Activated naive CD8-positive, alpha-beta T cell treated with anti-CD3 and anti-CD28 coated beads, Interleukin-2, amount 50 U/mL, for 16 hours (primary cell): ENCODE measurements at places on chromosomes 3 and 15.

- no peak for DNase-seq
Observed at GRCh38 chr15:90234096-90234988, at the start of gene GDPGP1. Gene GDPGP1, plus strand, starts transcription at chr15:90234209. Its CDS starts 6,700 bp downstream, at chr15:90240909.

GRCh38 chr3:141234283-141234682, 2.7 kb downstream of the PXYLP1 start:
- DNase-seq, result no peak

- DNase-seq, result no peak
Observed at GRCh38 chr3:806006-806405, 286.8 kb upstream of the CNTN6 start.

GRCh38 chr3:141020143-141020830, 30.9 kb upstream of the SPSB4 start:
- DNase-seq, result no peak

GRCh38 chr3:58666683-58667082, at the start of gene FAM3D:
Gene FAM3D, minus strand, starts transcription at chr3:58666774. Its CDS starts 11,211 bp downstream, at chr3:58655563.
- no peak for DNase-seq

GRCh38 chr3:149021830-149022229, 30.5 kb downstream of the GYG1 start:
- DNase-seq, result no peak

- DNase-seq, result no peak
Observed at GRCh38 chr15:96457841-96458240, 127.3 kb downstream of the NR2F2 start.

GRCh38 chr3:126375835-126376331, 18.7 kb upstream of the KLF15 start:
- no peak for DNase-seq

DNA sequence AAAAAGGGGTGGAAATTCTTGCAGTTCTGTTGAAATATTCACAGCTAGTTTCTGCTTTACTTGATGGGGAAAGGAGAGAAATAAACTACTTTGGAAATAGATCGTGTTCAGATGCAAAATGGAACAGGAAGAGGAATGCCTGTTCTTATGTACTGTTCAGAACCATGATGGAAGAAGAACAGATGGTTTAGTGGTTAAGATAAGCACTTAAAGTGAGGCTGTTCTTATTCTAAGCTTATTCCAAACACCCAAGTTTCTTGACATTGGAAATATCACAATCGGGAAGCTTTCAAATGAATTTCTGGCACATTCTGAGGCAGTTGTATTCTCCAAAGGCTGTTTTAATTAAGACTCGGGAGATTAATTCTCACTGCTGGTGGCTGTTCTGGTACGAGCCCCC, 228.5 kb downstream of the LSAMP start:
- DNase-seq, result no peak

DNA sequence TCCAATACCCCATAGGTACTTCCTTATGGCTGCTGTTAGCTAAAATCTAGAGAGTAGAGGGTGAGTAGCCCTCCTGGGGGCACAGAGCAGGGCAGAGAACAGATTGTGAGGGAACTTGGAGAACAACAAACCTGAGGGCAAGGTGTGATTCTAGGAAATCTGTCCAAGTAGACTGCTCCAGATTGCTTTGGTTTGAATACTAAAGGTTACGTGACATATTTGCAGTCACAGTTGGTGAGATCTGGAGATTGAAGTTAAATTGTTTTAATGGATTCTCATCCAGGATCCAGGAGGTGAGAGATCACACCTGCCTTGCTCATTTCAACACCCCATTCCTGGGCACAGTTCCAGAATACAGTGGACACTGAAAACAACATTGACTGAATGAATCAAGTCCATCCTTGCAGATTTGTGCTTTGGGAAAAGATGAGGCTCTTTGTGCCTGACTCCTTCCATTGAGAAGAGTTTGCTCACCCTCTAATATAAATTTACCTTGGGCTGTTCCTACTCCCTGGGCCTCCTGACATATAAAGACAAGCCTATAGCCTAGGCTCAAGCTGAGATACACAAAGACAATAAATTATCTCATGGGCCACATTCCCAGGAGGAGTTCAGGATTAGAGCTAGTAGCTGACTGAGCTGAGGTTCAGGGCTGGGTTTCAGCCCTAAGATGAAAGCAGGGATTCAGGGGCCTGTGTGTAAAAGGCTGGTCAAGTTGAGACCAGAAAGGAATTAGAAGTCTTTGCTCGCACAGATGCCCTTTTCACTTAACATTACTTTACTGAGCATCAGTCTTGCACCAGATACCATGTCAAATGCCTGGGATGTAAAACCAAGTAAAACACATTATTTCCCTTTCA, 400.9 kb upstream of the MCTP2 start:
- no peak for DNase-seq

- DNase-seq, result no peak
Observed at GRCh38 chr3:159025733-159026132, 223.9 kb downstream of the MFSD1 start.

GRCh38 chr3:178088963-178089362, 447.3 kb upstream of the KCNMB2 start:
- no peak for DNase-seq

DNA sequence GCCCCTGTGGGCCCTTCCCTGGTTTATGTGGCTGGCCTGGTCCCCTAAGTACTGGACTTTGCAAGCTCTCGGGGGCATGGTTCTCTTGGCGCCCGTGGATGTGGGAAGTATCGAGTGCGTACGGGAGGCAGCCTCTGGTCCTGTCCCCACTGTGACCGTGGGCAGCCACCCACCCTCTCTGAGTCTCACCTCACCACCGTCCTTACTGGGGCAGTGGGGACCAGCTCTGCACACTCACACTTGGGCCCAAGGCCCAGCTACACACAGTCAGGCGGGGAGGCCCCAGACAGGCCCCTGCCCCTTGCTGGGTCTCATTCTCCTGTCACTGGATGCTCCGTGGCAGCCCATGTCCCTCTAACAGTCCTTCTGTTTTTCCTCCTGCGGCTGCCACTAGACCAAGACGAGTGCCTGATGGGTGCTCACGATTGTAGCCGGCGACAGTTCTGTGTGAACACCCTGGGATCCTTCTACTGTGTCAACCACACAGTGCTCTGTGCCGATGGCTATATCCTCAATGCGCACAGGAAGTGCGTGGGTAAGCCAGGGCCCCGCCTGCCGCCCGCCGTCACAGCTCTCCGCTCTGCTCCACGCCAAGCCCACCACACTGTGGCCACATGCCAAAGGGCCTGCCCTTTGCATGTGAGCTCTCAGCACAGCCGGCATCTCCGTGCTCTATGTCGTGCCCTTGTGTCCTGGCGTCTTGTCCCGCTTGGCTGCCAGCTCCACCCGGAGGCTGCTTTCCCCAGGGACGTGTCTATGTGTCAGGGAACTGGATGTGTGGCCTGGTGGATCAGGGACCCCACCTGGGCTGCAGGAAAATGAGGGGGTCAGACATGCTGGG, 72.7 kb downstream of the FBLN2 start:
- DNase-seq, result no peak

DNA sequence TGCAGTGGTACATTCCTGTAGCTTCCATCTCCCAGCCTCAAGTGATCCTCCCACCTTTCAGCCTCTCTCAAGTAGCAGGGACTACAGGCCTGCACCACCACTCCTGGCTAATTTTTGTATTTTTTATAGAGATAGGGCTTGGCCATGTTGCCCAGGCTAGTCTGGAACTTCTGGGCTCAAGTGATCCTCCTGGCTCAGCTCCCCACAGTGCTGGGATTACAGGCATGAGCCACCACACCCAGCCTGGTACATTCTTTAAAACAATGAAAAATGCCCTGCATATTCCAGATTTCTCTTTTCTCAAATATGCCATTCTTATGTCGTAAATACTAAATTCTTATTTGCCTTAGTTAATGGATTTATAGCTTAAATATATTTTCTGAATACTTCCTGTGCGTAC, 581.4 kb downstream of the MECOM start:
- DNase-seq, result no peak

GRCh38 chr3:55704521-55704920, 217.4 kb upstream of the WNT5A start:
- no peak for DNase-seq

- no peak for DNase-seq
Observed at GRCh38 chr3:109098079-109098644, 19.8 kb downstream of the MORC1 start.

- DNase-seq, result no peak
Observed at GRCh38 chr3:89932882-89933281, 825.5 kb downstream of the EPHA3 start.

DNA sequence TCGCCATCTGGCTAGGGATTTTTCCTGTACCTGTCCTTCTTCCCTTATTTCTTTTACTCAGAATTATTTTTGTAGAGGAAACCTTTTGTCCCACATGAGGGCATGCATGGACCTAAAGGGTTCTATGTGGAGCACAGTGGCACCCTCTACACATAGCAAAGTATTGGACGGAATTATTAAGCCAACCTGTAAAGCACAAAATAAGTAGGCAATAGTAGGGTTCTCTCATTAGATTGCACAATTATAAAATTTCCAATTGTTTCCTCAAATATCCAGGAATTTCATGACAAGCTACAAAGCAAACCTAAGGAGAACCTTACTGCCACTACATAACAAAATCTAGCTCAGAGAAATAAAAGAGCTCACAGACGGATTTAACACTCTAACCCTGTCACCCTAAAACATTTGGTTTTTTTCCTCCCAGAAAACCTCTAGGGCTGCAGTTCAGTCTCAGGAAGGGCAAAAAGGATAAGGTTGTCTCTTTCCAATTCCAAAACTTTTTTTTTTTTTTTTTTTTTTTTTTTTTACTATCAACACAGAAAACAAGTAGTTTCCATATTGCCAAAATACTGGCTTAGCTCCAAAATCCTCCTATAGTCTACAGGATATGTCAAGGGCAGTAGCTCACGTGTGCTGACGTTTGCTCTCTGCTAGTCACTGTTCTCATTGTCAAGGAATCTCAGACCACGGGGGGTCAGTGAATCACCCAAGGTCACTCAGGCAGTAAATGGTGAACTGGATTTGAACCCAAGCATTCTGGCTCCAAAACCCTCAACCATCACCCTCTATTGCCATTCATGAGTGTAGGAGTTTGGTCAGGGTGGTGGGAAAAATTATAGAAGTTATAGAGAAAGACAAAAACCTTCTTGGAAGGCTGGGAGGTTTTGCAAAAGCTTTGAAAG, 52.3 kb downstream of the NCEH1 start:
- DNase-seq, result no peak

GRCh38 chr3:189720736-189721417, 89.7 kb downstream of the TP63 start:
- no peak for DNase-seq

- no peak for DNase-seq
Observed at GRCh38 chr3:45785605-45786150, 10.7 kb downstream of the SLC6A20 start.

- no peak for DNase-seq
Observed at GRCh38 chr3:52705438-52705687, 228 bp downstream of the GLT8D1 start.

- no peak for DNase-seq
Observed at GRCh38 chr3:67715971-67716370, 61.6 kb upstream of the SUCLG2 start.

- no peak for DNase-seq
Observed at GRCh38 chr15:52281085-52282035, 14.2 kb downstream of the MYO5C start.

DNA sequence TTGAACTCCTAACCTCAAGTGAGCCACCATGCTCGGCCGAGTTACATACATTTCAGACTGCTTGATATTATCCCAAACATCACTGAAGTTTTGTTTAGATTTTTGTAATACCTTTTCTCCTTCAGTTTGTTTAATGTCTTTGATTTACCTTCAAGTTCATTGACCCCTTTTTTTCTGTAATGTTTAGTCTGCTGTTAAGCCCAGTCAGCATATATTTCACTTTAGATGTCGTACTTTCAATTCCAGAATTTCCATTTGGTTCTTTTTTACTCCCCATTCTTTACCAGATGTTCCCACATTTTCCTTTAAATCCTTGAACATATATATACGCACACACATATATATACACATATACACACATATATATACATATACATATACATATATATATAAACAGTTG, 59.1 kb upstream of the CTDSPL2 start:
- DNase-seq, result no peak

GRCh38 chr3:59790241-59790640, 740.4 kb upstream of the CFAP20DC start:
- no peak for DNase-seq

GRCh38 chr15:48190932-48191573, 412 bp upstream of the CTXN2 start:
- no peak for DNase-seq

GRCh38 chr3:179321668-179322285, 1.1 kb upstream of the ZNF639 start:
- DNase-seq, result no peak

DNA sequence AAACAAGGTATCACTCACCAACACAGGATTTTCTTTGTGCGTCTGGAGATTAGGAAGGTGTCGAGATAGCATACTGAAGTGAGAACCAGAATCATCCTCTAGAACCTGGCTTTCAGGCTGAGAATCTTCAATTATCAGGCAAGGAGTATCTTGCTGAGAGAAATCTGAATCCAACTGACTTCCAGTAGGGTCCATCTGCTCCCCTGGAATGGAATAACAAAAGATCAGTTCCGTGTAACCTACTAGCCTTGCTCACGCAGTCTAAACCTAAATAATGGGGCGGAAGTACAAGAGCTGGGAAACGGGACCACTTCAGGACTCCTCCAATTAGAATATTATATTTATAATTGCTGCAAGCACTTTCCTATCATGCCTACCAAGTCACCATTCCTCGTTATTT, 690 bp downstream of the TP53BP1 start:
- DNase-seq, result no peak

DNA sequence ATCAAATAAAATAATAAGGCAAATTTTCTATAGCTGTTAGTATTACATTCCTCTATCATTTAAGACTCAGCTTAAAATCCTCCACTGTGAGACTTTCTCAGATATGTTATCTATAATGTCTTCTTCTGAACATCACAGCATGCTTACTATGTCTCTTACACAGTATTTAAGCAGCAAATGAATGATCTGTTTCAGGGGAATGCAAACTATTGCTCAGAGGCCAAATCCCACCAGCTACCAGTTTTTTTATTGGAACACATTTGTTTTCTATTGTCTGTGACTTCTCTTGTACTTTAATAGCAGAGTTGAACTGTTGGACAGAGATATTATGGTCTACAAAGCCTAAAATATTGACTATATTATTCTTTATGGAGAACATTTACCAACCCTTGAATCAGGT, 59.6 kb downstream of the C3orf38 start:
- DNase-seq, result no peak

- no peak for DNase-seq
Observed at GRCh38 chr3:16888356-16888755, 3.6 kb downstream of the PLCL2 start.

- no peak for DNase-seq
Observed at GRCh38 chr3:86815880-86816279, 175.1 kb downstream of the VGLL3 start.

DNA sequence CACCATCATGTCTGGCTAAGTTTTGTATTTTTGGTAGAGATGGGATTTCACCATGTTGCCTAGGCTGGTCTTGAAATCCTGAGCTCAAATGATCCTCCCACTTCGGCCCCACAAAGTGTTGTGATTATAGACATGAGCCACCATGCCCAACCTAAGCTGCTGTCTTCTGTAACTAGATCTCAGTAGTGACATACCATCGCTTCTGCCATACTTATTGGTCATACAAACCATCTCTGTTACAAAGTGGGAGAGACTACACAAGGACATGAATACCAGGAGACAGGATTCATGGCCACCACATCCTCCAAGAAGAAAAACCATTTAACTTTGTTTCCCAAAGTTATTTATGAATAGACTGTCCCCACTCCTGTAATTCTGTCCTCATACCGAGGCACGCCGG, 81.3 kb downstream of the SMAD6 start:
- no peak for DNase-seq
